ENCODE measurements at places on chromosomes 16 and 17.

DNA sequence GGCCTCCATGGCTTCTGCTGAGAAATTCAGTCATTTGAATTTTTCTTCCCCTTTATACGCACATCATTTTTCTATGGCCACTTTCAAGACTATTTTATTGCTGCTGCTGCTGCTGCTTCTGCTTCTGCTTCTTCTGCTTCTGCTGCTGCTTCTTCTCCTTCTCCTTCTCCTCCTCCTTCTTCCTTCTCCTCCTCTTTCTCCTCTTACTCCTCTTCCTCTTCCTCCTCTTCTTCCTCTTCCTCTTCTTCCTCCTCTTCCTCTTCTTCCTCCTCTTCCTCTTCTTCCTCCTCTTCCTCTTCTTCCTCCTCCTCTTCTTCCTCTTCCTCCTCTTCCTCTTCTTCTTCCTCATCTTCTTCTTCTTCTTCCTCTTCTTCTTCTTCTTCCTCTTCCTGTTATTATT is 22.4 kb downstream of the CPD start:
- DNase-seq: no peak

- no peak for DNase-seq
Measured at GRCh38 chr17:34582901-34583245, 3.5 kb downstream of the TMEM132E start.

GRCh38 chr17:73616120-73616872 is 27.9 kb downstream of the SDK2 start:
- no peak for DNase-seq

- no peak for DNase-seq
Measured at GRCh38 chr17:79910985-79911361, 71.7 kb upstream of the CBX4 start.

- peak; percentile 71 for DNase-seq
Measured at GRCh38 chr16:15682105-15682570, 32.1 kb downstream of the NDE1 start.

GRCh38 chr16:8946544-8946943 is 17.2 kb downstream of the USP7 start:
- no peak for DNase-seq

GRCh38 chr17:81003711-81004475 is 12.3 kb downstream of the CHMP6 start:
- no peak for DNase-seq

DNA sequence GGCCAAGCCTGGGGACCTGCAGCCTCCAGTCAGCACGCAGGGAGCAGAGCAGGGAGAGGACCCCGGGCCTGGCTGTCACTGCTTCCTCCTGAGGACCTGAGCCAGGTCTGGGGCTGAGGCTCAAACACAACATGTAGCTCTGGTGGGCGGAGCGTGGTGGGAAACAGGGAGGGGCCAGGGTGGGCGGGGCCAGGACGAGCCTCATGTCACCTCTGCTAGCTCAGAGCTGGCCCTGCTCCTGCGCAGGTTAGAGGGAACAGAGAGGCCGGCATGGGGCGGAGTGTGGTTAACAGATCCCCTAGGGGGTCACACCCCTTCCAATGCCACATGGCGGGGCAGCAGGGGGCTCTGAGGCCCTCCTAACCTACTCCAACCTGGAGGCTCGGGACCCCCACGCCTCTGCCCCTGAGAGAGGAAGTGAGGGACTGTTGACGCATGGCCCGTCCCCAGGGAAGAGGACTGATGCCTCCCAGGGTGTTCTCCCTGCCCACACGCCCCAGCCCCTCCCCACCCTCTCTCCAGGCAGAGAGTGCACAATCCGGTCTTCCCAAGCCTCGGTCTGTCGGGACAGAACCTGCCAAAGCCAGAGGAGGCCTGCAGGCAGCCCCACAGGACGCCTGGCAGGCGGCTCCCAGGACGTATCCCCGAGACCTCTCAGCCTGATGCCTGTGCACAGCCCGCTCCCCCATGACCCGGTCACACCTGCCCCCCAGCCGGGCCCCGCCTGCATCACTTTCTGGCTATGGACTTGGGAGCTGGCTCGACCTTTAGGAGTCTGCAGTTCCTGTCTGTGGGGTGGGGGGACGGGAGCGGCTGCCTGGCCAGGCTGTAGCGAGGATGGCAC is 15.2 kb downstream of the PIEZO1 start:
- DNase-seq: peak; percentile 56

DNA sequence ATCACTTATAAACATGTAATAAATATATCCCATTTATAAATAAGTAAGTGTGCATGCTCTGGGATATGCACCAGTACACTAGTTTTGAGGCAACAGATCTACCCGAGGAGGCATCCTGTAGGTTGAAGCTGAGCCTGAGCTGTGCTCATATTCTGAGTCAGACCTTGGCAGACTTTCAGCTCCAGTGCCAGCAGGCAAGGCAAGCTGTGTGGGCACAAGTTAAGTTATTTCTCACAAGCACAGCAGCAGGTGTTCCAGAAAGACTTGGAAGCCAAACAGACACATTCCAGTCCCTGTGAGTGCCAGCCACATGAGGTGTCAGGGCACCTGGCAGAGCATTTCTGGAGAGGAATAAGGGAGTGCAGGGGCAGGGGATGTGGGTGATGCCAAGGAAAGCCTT is 1.3 kb upstream of the CLEC19A start:
- DNase-seq: peak; percentile 49

DNA sequence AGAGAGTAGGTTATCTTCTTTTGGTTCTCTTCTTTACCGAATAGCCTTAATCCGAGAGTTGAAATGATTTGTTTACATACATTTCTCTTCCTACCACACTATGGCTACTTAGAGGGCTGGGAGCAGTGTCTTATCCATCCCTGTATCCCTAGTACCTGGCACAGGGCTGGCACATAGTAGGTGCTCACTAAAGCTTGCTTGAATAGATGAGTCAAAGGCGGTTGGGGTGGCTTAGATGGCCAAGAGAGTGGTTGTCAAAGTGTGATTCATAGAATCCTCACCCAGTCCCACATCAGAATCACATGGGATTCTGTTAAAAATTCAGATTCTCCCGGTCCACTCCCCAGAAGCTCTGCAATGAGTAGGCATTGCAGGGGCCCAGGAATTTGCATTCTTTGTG is 11.1 kb downstream of the CHAD start:
- DNase-seq: no peak

DNA sequence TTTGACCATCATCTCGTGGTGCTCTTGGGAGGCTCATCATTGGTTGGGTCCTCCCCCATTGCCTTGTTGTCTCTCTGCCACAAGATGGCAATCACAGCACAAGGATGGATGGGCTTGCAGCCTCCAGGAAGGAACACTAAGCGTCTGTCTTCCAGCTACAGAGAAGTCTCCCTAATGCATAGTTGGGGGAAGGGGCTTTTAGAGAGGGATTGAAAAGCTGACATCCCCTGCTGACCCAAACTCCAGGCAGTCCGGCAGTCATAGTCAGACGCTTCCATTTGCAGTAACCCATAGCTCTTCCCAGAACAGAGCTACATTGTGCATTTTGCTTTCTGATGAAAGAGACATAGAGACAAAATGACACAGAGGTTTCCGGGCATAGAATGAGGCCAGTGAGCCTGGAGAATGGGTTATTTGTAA is 111.4 kb downstream of the UTP18 start:
- peak; percentile 55 for DNase-seq

- DNase-seq: no peak
Measured at GRCh38 chr16:55418586-55418985, 60.4 kb upstream of the MMP2 start.

DNA sequence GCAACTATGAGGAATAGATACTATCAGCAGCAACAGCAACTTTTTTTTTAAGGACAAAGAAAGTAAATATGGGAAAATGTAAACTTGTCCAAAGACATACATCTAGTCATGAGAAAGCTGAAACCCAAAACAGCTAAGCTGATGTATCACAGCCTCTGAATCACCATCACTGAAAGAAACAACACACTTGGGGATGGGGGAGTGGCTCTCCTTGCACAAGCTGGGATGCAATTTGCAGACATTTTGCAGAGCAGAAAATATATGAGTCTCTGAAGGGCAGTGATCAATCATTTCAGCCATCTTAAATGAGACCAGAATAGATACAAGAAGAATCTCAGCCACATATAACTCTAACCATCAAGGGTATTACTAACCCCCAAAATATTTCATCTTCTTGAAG is 79.1 kb downstream of the GRIN2A start:
- DNase-seq: no peak

DNA sequence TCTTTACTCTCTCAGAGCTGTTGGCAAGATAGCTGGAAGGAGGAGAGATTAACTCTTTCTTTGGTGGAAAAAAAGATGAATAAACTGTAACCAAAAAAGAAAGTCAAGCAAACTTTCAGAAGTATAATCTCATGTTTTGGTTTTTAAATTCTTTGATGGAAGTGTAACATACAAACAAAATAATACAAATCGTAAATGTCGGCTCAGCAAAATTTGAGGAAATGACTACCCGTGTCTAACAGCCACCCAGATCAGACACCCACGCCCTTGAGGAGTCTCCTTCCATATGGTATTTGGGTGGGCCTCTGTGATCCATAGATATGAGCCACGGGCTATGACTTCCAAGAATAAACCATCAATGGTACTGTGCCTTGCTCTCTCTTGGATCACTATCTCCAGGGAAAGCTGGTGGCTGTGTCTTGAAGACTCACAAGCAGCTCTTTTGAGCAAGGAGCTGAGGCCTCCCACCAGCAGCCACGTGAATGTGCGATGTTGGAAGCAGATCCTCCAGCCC is 9.6 kb upstream of the CD300C start:
- DNase-seq: no peak

DNA sequence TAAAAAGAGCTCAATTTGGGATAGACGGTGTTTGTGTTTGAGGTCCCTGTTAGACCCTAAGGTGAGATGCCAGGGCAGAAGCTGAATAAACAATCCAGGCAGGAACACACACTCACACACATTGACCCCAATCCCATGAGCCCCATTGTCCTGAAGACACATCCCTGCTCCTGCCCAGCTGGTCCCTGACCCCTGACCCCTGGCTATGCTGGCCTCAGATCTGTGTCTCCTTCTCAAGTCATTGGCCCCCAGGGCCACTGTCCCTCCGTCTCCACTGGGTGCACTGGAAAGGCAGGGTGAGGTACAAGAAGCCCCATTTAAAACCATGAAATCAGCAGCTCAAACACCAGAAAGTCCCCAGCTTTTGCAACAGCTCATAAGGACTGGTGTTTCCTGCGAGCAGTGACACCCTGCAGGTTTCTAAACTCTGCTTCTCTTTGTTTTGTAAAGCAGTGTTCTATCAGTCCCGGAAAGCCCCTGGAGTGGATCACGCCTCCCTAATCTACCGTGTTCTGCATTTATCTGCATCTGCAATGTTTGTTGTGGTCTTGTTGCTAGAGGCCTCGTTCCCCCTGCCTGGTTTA is 18.0 kb upstream of the ASGR2 start:
- peak; percentile 50 for DNase-seq

GRCh38 chr17:32863559-32863958 is 13.4 kb downstream of the MYO1D start:
- no peak for DNase-seq

DNA sequence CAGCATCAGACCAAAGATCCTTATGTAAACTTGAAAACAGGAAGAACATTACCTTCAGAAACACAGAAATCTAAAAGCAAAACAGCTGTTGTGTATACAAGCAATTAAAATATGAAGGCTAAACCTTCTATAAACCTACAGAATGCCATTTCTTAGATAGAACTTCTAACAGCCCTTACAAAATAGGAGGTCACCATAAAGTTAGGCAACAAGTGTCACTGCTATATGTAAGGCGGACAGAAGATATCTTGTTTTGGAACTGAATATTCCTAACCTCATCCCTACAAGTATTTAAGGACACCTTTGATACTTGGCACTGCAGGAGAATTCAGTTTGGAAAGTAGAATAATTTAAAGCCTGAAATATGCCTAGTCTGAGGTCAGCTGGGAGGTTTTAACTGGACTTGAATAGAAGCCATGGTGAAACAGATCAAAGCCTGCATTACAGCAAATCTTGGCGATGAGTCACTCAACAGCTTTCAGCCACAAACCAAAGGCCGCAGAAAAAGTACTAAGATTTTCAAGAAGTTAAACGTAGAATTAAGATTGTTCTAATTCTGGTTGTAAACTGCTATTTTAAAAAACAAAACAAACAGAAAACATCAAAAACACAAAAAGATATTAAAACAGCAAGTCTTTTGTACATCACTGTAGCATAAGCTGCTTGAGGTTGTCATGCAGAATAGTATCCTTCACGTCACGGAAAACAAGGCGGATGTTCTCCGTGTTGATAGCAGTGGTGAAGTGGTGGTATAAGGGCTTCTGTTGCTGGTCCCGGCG is 42.7 kb downstream of the GNA13 start:
- DNase-seq: peak; percentile 40

- peak; percentile 88 for DNase-seq
Measured at GRCh38 chr16:89256651-89257254, 39.2 kb downstream of the ZNF778 start.

DNA sequence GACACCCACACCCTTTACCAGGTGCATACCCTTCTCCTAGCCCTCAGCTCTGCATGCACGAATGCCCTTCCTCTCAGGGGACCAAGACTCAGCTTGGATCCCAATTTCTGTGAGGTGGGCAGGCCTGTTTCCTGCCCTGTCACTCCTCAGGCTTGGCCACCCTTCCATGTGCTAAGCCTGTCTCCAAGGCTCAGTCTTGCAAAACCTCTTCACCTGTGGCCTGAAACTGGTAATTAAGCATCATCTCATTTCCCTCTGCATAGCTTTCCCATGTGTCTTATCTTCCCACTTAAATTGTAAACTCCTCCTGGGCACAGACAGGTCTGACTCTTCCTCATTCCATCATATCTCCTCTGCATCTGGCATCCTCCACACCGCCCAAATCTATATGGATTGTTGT is 31.0 kb upstream of the SMPD3 start:
- no peak for DNase-seq

GRCh38 chr17:55770196-55770870 is 19.5 kb downstream of the PCTP start:
- no peak for DNase-seq

GRCh38 chr16:1825864-1826690 is 548 bp downstream of the HAGH start:
- DNase-seq: peak; percentile 77

DNA sequence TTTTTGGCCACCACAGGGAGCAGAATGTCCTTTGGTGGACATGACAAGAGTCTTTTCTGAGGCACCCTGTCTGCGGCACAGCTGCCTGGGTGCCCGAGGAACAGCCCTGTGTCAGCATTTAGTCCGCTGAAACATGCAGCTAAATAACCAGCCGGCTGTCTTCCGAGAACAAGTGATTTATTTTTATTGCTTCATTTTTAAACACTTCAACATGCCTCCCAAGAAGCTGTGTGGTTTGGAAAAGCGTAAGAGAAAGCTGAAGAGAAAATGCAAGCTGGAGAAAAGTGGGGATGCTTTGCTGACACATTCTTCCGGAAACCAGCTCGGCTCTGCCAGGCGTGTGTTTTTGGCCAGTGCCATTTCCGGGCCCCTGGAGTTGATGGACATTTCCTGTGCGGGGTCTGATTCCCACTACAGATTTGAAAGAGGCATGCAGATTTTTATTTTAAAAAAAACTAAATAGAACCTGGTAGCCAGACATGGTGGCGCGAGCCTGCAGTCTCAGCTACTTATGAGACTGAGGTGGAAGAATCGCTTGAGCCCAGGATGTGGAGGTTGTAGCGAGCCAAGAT is 94.7 kb downstream of the SEC14L1 start:
- DNase-seq: peak; percentile 45

GRCh38 chr16:880471-881171 is 80.1 kb upstream of the GNG13 start:
- DNase-seq: no peak

- no peak for DNase-seq
Measured at GRCh38 chr17:59743842-59744241, 36.4 kb downstream of the VMP1 start.

- DNase-seq: no peak
Measured at GRCh38 chr16:8537691-8538342, 52.5 kb downstream of the TMEM114 start.

GRCh38 chr16:79451196-79451816 is 149.2 kb downstream of the MAF start:
- DNase-seq: no peak
